COLO829 (cell line): ENCODE measurements at places on chromosomes 2 and 18.

DNA sequence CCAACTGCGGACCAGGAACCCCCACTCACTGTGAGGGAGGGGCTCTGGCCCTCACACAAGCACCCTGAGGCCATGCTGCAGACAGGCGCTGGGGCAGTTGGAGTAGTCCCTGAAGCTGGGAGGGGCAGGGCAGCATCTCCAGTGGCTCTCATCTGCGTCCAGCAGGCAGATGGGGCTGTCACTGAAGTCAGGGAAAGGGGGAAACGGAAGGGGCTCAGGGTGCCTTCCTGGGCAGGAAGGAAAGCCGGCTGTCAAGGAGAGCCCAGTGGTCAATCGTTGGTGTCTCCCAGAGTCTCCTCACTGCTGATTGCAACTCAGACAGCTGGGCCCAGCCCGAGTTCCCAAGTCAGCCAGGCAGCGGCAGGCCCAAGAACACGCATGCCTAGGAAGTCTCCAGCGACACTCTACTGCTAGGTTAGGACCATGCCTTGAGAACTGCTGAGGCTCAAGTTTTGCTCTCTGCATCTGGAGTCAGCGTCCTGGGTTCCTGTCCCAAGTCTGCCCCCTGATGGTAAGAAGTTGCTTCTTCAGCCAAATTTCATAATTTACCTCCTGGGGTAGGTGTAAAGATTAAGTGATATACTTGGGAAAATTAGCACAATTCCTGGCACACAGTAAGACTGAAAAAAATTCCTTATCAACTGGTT lies 27.4 kb upstream of the NMUR1 start:
- DNase-seq = peak; percentile 73

- no peak for DNase-seq
Observed at GRCh38 chr18:12409469-12409868, 1.7 kb downstream of the PRELID3A start.

GRCh38 chr2:99153921-99154604 lies 679 bp downstream of the TSGA10 start:
- no peak for DNase-seq

DNA sequence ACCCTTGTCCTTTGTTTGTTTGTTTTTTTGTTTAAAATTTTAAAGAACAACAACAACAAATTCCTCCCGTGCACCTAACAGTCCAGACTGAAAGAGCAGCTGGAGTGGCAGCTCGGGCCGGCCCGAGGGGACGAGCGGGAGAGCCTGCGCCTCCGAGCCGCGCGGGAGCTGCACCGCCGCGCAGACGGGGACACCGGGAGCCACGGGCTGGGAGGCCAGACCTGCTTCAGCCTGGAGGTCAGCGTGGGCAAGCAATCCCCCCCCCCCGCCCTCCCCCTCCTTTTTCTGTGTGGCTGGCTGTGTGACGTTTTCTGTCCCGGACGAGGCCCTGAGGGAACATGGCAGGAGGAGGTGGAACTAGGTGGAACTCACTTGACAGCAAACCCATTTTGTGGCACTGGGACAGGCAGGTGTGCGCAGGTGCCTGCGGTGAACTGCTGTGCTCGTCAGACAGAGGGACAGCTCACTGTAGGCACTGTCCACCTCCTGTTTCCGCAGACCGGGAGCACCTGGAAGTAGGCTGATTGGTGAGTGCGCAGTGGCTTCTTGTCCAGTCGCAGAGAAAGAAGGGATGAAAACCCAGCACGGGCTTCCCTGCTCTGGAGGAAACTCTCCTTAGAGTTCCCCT lies 80.6 kb downstream of the MTCL1 start:
- no peak for DNase-seq

- no peak for DNase-seq
Observed at GRCh38 chr18:13534631-13535030, 191.7 kb downstream of the FAM210A start.

GRCh38 chr2:127664065-127664894 lies 11.1 kb downstream of the LIMS2 start:
- no peak for DNase-seq

DNA sequence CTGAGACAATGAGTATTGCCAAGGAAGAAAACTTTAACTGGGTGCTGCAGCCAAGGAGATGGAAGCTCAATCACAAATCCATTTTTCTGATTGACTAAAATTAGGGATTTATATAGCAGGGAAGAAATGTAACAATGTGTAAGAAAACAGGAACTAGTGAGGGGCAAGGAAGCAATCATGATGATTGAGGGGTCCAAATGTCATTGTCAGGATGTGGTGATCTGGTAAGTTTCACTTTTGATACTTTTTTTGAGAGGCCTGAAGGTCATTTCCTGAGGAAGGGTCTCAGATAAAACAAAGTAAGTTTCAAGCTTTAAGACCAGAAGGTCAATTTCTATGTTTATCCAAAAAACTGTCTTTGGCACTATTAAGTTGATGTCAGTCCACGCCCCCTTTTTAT lies 12.0 kb upstream of the GCC2 start:
- DNase-seq = no peak

DNA sequence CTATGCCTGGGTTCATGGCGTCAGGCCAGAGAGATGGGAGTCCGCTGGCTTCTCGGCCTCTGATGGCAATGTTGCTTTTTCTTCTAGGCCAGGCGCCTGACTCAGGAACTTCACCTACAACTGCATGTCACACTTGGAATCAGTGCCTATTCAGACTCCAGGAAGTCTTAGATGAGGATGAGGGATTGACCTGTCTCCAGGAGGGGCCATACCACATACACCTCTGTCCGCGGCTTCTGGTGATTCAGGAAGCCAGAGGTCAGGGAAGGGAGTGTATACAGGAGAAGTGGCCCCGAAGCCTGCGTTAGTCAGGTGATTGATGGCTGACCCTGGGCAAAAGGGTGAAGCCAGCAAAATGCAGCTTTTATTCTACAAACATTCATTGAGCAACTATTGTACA lies 109.1 kb upstream of the RMDN2 start:
- DNase-seq = no peak

DNA sequence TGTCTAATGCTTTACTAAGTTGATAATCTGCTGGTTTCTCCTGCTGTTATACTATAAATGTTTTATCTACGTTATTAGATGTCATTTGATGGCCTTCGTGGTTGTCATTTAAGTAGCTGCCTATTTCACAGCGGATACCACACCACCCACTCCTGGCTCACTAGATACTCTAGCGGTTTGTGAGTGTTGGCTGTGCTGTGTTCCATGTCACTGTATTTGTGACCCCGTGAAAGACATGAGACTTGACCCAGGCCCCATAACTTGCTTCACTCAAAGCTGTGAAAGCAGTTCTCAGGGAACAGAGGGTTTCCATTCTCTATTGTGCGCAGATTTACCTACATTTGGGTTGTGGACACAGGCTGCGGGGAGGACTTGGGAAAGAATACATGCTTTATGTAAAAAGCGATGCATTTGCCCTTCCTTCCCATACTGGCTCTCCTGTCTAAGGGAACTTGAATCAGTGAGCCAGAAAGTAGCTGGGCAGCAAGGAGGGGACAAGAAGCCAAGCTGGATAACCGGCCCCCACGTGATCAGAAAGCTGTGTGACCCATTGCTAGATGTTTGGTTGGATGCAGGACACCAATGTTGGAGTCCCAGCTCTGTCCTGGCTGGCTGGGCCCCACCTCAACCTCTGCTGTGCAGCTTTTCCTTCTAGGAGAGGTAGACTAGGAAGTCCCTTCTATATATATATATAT lies 52.2 kb downstream of the PLB1 start:
- no peak for DNase-seq

GRCh38 chr2:28134262-28134812 lies 243.8 kb downstream of the BABAM2 start:
- no peak for DNase-seq

- no peak for DNase-seq
Observed at GRCh38 chr2:50004667-50005066, 850.4 kb upstream of the FSHR start.
